CD4-positive, alpha-beta T cell treated with Interferon alpha-2 for 1 hour (primary cell): ENCODE measurements at places on chromosomes 7 and 10.
A peak's percentile ranks its signal among the peaks of the same experiment; 100 is the strongest.

- DNase-seq: no peak
These were observed 142.5 kb downstream of the RNF216 start for GRCh38 chr7:5638994-5639393.

DNA sequence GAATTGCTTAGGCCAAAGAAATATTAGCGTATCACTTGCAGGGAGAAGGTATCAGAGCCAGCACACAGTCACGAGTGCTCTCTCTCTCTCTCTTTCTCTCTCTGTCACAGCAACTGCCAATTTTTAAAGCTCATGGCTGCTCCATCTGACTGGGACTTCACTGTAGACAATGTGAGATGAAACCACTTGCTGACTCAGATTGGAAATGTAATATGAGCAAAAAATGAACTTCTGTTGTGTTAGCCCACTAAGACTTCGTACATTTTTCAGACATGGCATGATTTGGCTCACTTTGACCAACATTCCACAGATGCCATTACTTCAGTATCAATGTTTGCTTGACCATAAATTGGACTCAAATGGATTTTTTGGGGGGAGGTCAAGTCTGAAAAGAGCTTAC, 68.1 kb downstream of the DGKB start:
- DNase-seq: no peak

DNA sequence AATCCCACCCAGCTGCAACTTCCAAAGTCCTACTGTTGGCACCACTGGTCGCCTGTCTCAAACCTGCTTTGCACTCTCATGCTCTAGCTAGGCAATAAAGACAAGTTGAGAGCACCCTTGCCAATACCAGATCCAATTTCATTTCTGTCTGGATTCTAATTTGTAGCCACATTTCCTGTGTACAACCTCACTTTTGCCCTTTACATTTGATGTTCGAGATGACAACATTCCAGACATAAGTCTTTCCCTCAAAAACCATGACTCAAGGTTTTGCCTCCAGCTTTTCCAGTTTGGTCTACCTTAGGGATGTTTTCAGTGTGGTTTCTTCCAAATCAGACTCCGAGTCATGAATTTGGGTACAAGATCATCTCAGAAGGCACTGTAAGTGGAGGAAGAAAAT, 309.0 kb downstream of the GPAM start:
- no peak for DNase-seq

DNA sequence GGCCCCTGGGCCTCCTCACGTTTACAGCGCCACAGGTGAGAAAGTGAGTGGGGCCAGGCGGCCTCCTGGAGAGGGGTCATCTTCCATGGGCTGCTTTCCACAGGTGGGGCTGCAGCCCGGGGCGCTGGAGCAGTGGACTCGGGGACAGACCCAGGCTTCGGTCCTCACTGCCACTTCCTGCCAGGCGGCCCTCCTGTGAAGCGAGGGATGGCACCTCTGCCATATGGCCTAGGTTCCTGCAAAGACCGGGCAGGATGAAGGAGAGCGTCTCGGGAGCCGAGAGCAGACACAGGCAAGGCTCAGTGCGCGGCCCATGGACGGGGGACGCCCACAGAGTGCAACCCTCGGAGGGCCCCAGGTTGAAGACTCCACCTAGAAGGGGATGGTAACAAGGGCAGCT, 106.8 kb downstream of the MAD1L1 start:
- no peak for DNase-seq

- DNase-seq: peak; percentile 42
These were observed 144.4 kb downstream of the DYNC1I1 start for GRCh38 chr7:95916573-95917297.

DNA sequence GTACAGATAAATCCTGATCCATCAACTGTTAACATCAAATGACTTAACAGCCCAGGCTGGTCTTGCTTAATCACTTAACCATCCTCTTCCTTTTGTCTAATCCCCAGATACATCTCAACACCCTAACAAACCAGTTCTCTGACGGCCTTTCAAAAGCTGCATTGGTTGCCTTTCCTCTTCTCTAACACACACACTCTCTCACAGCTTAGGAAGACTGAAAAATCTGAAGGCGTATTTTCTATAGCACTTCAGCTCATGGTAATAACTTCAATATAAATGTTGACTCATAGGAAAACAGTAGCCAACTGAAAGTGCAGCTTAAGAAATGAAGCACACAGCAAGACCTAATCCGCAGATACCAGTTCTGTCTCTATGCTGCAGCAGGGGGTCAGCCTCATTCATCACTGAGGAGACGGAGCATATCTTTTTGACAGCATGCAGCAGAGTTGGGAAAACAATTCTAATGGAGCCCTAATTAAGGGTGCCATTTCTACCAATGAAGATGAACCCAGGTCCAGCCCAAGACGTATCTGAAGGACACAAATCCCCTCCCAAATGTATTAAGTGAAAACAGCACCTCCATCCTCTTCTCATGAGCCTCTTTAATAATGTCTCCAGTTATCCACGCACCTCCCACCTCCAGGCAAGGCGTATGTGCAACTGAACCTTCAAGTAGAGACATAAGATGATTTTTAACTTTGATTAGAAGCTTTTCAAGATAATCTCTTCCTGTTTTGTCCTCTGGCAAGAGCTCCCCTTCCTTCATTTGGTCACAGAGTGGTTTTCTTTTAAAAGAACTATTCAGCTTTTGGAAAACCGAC, 211.7 kb upstream of the NFE2L3 start:
- no peak for DNase-seq
